ENCODE measurements at places on chromosomes 11 and 22.

DNA sequence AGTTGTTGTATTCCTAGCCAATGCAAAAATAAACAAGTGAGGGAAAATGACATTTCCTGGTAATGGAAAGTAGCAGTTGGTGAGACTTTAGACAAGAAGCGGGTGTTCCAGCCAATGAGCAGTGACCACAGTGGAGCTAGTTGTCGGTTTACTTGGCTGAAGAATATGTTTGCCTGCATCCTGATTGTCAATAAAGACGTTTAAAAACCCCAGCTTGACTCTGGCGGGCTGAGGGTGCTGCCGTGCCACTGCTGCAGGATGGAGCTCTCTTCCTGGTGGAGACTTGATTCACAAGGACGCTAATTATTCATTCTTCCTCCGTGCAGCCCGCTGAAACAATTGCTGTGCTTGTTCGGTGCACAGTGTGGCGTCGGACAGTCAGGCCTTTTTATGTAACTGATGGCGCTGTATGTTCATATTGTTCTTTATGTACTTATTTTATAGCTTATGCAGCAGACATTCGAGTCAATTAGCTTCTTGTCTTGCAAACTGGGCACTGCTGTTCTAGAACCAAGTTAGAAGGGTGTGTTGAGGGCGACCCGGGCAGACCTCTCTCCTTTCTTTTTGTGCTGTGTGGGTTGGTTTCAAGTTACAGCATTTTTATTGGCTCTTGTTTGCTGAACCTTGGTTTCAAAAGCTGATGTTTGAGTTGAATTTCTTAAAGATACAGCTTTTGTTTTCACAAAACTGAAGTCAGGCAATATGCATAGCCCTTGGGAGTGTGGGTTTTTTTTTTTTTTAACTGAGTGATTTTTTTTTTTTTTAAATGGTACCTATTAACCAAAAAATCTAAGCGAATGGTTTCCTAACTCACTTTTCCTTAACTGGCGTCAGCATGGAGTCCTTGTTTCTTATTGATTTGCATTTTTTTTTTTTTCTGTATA is 153.9 kb downstream of the TEAD1 start:
- DNase-seq, result peak; percentile 36

DNA sequence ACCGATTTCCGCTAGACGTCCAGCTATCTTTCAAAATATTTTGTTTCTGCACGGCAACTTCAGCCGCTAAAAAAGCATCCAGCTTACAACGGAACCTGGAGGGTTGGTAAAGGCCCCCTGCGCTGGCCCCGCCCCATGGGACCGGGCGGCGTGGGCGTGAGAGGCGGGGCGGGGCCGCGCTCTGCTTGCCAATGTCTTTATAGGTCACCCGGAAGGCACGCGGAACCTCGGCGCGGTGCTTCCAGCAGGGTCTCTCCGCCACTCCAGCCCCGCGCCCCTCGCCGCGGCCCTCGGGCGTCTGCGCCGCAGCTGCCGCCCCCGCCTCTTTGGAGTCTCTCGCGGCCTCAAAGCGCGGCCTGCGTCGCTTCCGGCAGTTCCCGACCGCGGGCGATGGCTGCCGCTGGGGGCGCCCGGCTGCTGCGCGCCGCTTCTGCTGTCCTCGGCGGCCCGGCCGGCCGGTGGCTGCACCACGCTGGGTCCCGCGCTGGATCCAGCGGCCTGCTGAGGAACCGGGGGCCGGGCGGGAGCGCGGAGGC is at the start of gene FDX1:
FDX1 (plus strand) TSS at position 218 of the 536 bp plus-strand sequence; CDS start at position 391, 173 bp downstream.
- peak; percentile 85 for DNase-seq

- DNase-seq, result no peak
These were observed 83.7 kb downstream of the IGLL1 start for GRCh38 chr22:23496445-23496833.

DNA sequence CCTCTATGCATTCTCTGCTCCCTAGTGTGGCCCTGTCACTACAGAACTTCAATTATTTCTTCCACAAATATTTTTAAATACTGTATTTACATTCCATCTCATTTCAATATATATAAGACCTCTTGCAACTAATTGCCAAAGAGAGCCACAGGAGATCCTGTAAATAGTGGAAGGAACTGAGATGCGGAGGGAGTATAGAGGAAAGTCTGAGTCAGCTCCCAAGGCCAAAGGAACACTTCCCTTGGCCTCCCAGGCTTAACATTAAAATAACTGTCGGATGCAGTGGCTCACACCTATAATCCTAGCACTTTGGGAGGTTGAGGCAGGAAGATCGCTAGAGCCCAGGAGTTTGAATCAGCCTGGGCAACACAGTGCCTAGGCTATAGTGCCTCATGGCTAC is 31.2 kb downstream of the RBFOX2 start:
- DNase-seq, result no peak

- peak; percentile 84 for DNase-seq
These were observed at the start of gene SLC25A22 for GRCh38 chr11:798093-798713. Gene SLC25A22, minus strand, starts transcription at chr11:798281. Its CDS starts 3,275 bp downstream, at chr11:795006.

- DNase-seq, result peak; percentile 50
These were observed 52.9 kb downstream of the UVRAG start for GRCh38 chr11:75867778-75868374.

DNA sequence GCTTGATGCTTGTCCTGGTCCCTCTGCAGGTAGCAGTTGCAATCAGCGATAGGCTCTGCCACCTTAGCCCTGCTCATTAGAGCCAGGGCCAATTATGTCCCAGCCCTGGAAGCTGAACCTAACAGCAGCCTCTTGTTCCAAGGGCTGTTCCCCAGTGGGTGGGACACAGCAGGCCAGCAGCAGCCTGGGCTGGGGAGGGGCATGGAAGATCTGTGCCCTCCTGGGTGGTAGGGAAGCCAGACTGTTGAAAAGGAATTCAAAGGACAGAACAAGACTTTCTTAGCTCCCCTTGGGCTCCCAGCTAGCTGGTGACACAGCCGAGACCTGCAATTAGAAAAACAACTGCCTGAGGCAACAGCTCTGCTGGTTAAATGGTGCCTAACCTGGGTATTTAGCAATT is 17.4 kb downstream of the DRD2 start:
- no peak for DNase-seq

GRCh38 chr22:19607192-19608002 is 83.2 kb upstream of the CLDN5 start:
- DNase-seq, result peak; percentile 28

- no peak for DNase-seq
These were observed 38.6 kb downstream of the C11orf96 start for GRCh38 chr11:43981006-43981405.

GRCh38 chr11:10476342-10476741 is 21.3 kb downstream of the AMPD3 start:
- DNase-seq, result no peak

DNA sequence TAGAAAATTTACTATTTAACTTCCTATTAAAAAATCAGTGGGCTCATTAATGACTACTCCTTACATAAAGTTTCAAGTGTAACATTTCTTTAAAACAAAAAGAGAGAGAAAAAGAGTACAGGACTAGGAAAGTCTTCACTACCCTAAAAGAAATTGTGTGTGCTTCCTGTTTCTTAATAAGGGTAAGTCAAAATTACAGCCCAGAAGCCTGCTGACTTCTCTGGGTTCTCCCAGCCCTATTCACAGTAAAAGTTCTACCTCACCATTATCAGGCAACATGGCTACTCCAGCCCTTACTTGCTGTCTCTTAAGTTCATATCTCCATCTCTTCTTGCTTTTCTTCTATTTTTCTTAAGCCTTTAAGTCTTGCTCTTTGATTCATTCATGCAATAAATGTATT is 20.3 kb upstream of the ZC3H12C start:
- no peak for DNase-seq

DNA sequence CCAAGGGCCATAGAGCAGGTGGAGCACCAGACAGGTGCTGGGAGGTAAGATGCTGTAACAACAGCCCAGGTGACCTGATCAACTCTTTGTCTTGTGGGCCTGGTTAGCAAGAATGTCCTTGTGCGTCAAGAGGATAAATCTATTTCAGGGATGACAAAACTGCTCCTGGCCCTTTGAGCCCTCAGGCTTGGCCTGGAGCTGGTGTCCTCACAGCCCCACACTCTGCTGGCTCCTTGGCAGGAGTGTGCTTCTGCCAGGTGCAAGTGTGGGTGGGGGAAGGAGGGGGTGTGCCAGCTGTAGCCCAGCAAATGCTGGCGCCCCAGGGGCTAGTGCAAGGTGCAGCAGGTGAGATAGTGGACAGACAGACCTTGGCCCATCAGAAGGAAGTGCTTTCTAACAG is 19.5 kb downstream of the AMPD3 start:
- no peak for DNase-seq

- no peak for DNase-seq
These were observed 4.7 kb downstream of the EIF1AD start for GRCh38 chr11:65997286-65997685.

DNA sequence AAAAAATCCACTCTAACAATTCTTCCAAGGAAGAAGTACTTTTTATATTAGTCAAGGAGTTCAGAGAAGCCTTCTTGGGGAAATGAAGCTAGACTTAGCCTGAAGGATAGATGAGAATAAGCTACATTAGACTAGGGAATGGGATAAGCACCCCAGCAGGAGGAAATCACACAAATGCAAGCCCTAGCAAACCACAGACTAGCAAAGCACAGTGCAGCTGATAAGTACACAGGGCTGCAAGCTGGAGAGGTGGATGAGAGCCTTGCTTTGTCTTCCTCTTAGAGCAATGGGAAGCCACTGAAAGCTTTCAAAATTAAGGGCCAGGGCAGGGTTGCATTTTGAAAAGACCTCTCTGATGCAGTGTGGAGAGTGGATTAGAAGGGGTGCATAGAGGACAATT is 946.2 kb downstream of the LRRC4C start:
- DNase-seq, result no peak

GRCh38 chr11:129117595-129118350 is 74.4 kb downstream of the ARHGAP32 start:
- peak; percentile 59 for DNase-seq

GRCh38 chr22:24176630-24177029 is 4.7 kb upstream of the SUSD2 start:
- DNase-seq, result no peak

- no peak for DNase-seq
These were observed 12.3 kb downstream of the PAX6 start for GRCh38 chr11:31798554-31799434.

DNA sequence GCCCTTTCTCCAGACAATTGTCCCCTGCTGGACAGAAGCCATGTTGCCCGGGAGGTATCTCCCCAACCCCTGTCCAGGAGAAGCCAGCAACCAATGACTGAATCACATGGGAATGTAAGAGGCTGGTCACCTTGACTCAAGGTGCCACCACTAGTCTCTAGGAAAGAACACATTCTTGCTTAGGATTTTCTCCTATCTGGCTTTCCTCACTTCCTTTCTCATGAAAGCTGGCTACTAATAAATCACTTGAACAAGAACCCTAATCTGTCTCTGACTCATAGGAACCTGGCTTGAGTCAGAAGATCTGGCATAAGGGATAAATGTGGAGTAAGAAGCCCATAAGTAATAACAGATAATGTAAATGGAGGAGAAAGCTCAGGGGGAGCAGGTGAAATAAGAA is 101.4 kb upstream of the C11orf87 start:
- DNase-seq, result peak; percentile 57

DNA sequence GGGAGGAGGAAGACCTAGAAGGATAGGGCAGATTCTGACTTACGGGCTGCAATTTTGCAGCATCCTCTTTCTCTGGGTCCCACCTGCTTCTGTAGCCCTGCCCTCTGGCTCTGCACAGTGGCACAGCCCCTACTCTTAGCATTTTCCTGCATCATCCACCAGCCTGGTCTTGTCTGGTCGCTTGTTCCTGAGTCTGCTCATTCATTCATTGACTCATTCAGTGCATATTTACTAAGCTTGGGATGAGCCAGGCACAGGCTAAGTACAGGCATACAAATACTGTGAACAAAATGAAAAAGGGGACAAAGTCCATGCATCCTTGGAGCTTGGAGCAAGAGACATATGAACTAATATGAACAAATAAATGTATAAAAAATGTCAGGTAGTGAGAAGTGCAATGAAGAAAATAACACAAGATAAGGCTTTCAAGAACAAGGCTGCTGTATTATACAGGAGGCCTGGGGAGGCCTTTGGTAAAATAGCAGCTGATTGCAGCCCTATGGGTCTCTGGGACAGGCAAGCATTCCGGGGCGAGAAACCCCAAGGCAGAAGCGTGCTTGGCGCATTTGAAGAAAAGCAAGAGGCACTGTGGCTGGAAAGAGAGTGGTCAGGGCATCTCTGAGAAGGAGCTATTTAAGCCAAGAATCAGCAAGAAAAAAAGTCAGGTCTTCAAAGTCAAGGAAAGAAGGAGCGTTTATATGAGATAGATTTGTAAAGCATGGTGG is 108.0 kb upstream of the ALX4 start:
- no peak for DNase-seq

GRCh38 chr11:111253131-111253530 is 7.6 kb downstream of the POU2AF2 start:
- no peak for DNase-seq

DNA sequence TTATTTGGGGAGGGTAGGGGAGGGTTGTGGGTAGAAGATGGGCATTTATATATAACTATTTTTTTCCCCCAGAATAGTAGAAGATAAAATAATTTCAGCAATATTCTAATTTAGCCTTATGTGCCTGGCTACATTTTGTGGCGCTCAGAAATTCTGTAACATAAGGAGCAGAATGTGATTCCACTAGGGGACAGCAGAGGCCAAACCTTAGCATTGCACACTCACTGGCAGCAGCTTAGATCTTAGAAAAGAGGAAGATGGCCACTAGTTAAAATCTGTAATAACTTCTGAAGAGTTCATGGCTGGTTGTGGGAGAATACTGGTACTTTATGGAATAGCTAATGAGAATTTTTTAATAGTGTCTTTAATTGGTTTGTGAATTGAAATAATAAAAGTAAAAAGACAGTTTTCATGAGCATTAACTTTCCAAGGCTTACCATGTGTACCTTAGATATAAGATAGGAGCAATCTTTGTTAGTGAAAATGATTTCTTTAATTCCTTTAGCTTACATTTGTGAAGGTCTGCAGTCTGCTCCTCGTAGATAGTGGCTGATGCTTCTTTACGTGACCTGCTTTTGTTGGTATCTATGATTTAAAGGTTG is 33.1 kb downstream of the DDX10 start:
- peak; percentile 67 for DNase-seq

GRCh38 chr22:37330200-37331033 is 48.1 kb downstream of the CYTH4 start:
- peak; percentile 36 for DNase-seq

- DNase-seq, result no peak
These were observed 134.5 kb downstream of the WNT7B start for GRCh38 chr22:45842291-45842991.

DNA sequence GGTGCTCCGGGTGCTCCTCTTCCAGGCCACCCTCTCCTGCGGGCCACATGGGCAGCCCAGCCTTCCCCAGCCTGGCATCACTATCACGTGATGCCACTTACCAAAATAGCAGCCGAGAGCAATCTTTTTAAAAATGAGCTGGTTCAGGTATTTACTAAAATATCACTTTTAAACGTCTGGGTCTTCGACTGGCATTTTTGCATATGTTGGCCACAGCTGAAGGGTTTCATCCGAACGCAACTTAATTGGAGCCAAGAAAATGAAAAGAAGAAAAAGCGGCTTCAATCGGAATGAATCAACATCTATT is 94.6 kb upstream of the ANO1 start:
- no peak for DNase-seq

- DNase-seq, result no peak
These were observed 368.7 kb downstream of the METTL15 start for GRCh38 chr11:28476864-28477263.
